Activated T-helper 17 cell treated with anti-CD3 and anti-CD28 coated beads, Interleukin-2, amount 50 U/mL, for 72 hours (primary cell): ENCODE measurements at places on chromosomes 1 and 21. TPM values are rescaled to one million over a fixed set of nuclear protein-coding genes. Genes with fewer than 3 reads are reported as not detected.

The KLHDC8A gene
- total RNA-seq: not detected

The RGS1 gene
- total RNA-seq: 151 TPM

The SFN gene
- 4.3 TPM for total RNA-seq

- no peak for ATAC-seq
Observed at GRCh38 chr21:21187579-21187978, 189.4 kb downstream of the NCAM2 start.

- ATAC-seq: no peak
Observed at GRCh38 chr1:174956976-174957375, 42.8 kb upstream of the CACYBP start.

DNA sequence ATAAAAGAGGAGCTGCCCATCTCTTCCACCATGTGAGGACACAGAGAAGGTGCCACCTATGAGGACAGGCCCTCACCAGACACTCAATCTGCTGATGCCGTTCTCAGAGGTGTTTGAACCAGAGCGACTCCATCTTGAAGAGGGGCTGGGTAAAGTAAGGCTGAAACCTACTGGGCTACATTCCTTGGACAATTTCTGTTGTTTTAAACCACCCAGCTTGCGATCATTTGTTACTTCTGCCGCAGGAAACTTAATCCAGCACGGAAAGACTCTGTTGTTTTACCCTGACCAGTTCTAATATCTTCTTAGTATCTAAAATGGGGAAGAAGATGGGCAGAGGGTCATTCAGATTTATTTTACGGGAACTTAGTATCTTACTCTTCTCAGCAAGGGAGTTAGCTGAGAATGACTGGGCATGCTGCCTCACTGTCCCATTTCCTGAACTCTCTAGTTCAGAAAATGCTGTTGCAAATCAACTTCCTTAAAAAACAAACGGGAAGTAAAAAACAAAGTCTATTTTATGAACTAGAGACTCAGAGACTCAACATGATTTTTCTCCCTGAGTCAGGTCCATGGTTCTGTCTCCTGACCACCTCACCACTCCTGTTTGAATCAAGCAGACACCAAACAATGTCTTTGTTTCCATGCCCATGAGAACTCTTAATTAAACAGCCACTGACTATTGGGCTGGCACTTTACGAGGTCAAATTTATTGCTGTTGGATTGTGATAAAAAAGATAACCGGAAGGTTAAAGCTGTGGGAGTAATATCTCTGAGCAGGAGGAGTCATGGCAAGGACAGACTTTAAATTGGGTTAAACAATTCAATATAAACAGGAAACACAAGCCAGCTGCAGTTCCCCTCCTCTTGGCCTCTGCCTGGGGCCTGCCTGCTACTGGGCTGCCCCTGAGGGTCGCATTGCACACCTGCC lies 23.8 kb upstream of the IFNAR1 start:
- ATAC-seq: no peak

- no peak for ATAC-seq
Observed at GRCh38 chr1:56065729-56066128, 513.6 kb downstream of the PLPP3 start.

DNA sequence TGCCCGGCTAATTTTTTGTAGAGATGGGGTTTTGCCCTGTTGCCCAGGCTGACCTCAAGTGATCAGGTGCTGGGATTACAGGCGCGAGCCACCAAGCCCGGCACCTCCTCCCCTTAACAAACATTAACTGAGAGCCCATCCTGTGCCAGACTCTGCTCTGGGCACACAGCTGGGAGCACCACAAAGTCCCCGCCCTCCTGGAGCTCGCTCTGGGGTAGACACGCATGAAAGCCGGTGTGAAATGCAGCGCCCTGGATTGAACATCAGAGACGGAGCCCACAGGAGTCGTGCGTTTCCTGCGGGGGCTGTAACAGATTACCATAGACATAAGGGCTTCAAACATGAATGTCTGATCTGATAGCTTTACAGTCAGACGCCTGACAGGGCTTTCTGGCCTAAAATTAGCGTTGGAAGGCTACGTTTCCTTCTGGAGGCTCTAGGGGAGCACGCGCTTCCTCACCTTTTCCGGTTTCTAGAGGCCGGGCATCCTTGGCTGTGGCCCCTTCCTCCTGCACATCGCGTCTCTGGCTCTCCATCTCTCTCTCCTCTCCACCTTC lies 14.3 kb downstream of the SLC27A3 start:
- no peak for ATAC-seq

- ATAC-seq: no peak
Observed at GRCh38 chr1:54064299-54064698, 10.9 kb downstream of the TCEANC2 start.

DNA sequence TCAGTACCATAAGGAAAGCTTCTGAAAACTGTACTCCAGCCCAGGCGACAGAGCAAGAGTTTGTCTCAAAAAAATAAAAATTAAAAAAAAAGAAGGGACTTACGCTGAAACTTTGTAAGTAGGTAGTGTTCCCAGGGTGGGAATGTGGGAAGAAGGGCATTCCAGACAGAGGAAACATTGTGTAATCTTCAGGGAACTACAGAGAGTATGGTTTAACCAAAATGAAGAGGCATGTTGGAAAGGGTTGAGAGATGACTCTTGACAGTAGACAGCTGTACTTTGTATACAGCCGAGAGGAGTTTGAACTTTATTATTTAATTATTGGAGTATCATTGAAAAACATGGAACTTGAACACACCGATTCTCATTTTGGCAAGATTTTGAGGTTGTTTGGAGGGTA lies 43.0 kb downstream of the PPP2R5A start:
- ATAC-seq: no peak

DNA sequence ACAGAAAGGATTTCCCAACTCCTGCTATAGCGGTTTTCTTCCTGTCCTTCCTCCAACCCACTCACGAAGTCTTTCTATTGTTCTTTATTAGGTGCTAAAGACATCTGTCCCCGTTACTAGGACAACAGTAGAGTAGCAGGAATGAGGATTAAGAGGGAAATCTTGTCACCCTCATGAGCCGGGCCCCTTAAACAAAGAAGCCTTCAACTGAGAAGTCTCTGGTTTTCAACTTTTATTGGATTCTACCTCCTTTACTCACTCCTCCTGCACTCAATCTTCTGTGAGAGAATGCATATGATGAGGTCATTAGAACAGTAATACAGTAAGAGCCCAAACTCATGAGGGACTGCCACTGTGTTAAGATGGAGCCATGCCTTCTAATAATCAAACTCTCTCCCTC lies 206.3 kb downstream of the OMA1 start:
- no peak for ATAC-seq
